ENCODE measurements at places on chromosomes 3 and 15.

DNA sequence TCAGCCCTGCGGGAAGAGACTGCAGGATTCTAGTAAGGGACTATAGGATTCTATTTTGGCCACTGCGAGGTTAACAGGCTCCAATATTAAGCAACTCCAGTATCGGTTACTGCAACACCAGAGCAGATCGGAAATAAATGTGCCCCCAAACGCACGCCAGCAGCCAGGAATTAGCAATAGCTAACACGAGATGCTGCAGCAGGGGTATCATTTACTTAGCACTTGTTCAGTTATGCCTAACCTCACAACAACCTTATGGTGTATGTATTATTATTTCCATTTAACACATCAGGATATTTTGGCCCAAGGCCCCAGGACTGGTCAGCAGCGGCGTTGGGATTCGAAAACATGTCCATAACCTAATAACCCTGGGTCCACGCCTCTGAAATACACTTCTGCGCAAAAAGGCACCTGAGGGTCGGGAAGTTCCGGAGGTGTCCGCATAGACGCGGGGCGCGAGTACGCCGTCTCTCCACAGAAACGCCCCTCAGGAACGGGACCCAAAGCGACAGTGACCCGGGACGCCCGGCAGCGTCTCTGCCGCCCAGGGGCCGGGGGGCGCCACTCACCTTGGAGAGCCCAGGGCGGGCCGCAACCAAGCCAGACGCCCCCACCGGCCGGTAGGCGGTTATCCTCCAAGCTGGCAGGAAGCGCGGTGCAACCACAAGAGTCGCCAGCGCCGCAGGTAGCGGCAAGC, 681 bp downstream of the PIK3CB start:
- peak; percentile 7 for DNase-seq

DNA sequence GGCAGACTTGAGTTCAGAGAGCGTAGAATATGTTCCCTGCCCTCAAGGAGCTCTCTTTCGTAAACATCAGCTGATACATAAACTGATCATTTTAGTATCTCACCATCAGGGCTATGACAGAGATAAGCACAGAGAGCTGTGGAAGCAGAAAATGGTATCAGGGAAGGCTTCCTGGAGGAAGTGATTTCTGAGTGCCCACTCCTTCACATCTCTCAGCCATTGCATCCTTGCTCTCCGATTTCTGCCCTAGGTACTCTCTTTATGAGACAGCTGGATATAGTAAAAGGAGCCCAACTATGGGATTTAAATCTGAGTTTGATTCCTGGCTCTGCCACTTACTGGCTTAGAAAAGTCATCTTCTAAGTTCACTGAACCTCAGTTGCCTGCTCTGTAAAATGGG, 9.1 kb upstream of the AP2M1 start:
- no peak for DNase-seq

DNA sequence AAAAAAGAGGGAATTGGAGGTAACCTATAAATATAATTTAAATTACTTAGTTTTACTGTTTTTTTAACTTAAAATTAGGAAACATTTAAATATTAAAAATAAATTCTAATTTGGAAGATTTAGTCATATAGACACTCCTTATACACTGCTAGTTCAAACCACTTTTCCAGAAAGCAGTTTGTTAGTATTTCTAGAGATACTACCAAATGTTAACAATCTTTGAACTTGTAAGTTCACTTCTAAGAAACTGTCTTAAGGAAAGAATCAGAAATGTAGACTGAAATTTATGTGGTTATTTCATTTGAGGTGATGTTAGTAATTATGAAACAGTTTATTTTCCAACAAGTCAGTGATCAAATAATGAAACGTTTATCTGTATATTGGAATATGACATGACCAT, 22.7 kb downstream of the CTDSPL2 start:
- DNase-seq = no peak

GRCh38 chr3:143707848-143708247, 140.4 kb downstream of the SLC9A9 start:
- DNase-seq = no peak

DNA sequence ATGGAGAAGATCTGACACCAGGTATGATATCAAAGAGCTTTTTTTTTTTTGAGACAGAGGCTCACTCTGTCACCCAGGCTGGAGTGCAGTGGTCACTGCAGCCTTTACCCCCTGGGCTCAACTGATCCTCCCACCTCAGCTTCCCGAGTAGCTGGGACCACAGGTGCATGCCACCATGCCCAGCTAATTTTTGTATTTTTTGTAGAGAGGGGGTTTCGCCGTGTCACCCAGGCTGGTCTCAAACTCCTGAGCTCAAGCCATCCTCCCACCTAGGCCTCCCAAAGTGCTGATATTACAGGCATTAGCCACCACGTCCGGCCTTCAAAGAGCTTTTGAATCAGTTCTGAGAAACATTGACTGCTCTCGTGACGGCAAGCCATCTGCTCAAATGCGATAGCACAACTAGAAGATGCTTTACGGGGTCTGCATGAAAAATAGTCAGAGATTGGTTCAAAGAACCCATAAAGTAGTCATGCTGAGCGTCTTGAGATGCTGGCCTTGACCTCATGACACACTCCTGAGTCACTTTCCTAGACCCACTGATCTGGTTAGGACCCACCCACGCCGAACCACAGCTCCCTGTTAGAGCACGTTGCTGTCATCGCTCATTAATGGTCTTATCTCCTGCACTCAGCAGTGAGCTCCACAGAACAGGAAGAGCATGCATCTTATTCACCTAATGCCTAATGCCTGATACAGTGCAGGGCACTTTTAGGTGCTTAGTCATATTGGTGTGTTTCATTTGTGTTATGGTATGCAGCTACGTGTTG, 57.0 kb upstream of the NR2F2 start:
- peak; percentile 1 for DNase-seq

- no peak for DNase-seq
Observed at GRCh38 chr15:79740561-79740960, 156.3 kb downstream of the MTHFS start.

DNA sequence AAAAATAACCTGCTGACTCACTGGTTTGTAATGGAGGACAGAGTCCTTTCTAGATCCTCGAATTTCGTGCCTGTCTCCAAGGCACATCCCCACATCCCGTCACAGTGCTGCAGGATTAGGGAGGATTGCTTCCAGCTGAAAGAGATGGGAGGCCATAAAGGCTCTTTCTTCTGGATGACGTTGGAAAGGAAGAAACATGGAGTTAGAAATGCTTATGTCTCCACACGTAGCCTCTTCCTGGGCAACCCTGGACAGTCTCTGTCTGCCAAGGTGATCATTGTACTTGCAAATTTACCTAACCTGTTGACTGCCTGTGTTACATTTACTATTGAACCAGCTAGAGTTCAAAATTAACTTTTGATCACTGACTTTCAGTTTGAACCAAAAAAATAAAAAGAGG, 27.6 kb upstream of the VILL start:
- no peak for DNase-seq

Data from stimulated activated CD4-positive, alpha-beta T cell treated with anti-CD3 and anti-CD28 coated beads, Interleukin-4, amount 100 ng/mL, for 1 hour (primary cell).